ENCODE measurements at places on chromosomes 6 and 20.
A peak's percentile ranks its signal among the peaks of the same experiment; 100 is the strongest.

DNA sequence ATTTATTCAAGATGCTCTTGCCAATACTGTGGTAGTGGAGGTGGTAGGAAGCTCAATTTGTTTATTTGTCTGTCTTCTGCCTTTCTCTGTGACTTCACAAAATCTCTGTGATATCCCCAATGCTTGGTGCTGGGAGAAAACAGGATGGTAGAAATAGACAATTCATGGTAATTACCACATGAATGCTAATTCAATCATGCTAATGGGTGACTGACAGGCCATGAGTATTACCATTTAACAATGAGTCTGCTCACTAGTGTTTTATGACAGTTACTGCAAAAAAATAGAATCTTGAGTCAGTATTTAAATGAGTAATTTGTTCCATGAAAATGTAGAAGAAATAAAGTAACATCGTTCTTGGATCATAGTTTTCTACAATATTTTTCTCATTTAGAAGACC lies 52.3 kb upstream of the FABP7 start:
- no peak for DNase-seq

- no peak for DNase-seq
Observed at GRCh38 chr6:112342511-112342910, 4.6 kb upstream of the RFPL4B start.

- no peak for DNase-seq
Observed at GRCh38 chr20:976033-976432, 26.1 kb downstream of the RSPO4 start.

GRCh38 chr6:49264909-49265308 lies 198.1 kb downstream of the MMUT start:
- DNase-seq = peak; percentile 20

- DNase-seq = no peak
Observed at GRCh38 chr6:34616227-34616585, 60.1 kb upstream of the SPDEF start.

GRCh38 chr6:150940941-150941340 lies 75.4 kb downstream of the MTHFD1L start:
- DNase-seq = no peak

DNA sequence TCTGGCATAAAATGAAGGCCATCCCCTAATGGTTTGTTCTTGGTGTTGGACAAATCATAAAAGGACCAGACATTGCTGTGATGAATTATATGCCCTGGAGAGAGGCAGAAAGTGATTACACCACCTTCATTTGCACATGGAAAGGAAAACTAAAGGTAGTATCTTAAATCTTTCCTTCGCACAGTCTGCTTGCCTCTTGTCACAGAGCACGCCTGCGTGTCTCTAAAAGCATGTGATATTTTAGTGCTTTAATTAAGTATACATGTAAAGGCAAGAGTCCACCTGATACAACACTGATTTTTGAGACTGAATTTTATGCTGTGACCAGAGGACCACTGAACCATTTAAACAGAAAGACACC lies 28.8 kb upstream of the PLAGL1 start:
- DNase-seq = no peak

GRCh38 chr6:139531148-139532115 lies 157.0 kb upstream of the CITED2 start:
- DNase-seq = no peak

GRCh38 chr6:72966628-72967280 lies 258.5 kb downstream of the KHDC1L start:
- no peak for DNase-seq

- no peak for DNase-seq
Observed at GRCh38 chr6:120675886-120676285, 658.4 kb downstream of the TBC1D32 start.

GRCh38 chr6:119313937-119314884 lies 35.4 kb downstream of the MAN1A1 start:
- DNase-seq = no peak

DNA sequence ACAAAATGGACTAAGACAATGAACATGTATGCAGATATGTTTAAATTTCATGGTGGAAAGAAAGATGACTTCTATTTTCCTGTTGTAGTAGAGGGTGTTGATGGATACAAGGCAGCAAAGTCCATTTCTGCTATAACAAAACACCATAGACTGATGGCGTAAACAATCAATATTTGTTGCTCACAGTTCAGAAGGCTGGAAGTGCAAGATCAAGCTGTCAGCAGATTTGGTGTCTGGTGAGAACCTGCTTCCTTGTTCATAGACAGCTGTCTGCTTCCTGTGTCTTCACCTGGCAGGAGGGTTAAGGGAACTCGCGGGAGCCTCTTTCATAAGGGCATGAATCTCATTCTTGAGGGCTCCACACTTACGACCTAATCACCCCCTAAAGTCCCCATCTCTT lies 83.0 kb upstream of the ELOVL5 start:
- no peak for DNase-seq

GRCh38 chr20:2408111-2408510 lies 27.4 kb downstream of the TGM6 start:
- no peak for DNase-seq

- DNase-seq = no peak
Observed at GRCh38 chr6:20204512-20204894, 7.8 kb downstream of the MBOAT1 start.

DNA sequence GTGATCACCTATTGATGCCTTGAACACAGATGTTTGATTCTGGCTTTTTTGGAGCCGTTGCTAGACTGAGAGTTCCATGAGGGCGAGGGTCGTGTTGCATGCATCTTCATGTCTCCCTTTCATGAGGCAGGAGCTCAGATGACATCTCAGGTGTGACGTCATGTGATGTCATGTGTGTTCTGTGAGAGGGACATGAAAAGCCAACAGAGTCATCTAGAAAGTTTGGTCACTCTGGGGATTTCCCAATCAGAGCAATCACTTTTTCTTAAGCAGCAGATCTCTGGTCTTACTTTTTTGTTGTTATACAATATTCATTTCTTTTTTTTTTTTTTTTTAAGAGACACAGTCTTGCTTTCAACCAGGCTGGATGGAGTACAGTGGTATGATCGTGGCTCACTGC lies 411.8 kb downstream of the PREX1 start:
- no peak for DNase-seq

DNA sequence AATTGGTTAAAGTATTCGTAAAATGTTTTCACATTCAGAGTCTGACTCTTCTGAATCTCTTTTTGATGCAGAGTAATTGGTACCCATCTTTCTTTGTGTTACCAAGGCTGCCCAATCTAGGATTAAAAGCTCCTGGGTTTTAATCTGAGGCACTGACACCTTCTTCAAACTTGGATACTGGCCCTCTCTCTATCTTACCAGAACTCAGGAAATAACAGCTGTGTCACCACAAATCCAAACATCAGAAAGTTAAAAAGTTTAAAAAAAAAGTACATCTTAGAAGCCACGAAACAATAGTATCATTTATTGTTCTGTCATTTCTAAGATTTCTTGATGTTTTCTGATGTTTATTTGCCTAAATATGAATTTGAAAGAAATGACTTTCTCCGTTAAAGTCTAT lies 255.5 kb upstream of the RUNX2 start:
- DNase-seq = no peak

GRCh38 chr6:7671076-7671475 lies 54.8 kb upstream of the BMP6 start:
- DNase-seq = no peak

DNA sequence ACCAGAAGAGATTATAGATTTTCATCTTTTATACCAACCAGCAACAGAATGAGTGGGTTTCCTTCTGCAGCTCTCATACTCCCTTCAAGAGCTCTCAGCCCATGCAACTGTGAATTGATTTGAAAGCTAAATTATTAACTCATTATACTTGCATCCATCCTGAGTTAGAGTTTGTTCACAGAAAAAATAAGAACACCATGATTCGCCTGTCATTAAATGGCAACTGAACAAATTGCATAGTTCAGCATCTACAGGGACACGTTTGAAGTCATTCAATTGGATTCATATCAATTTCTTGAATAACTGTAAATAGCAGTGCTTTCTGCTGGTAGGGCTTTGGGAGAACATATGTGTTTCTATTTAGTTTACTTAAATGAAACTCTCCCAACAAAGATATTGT lies 65.7 kb downstream of the NKAIN2 start:
- DNase-seq = no peak

- no peak for DNase-seq
Observed at GRCh38 chr6:129818251-129818650, 42.9 kb downstream of the TMEM244 start.

DNA sequence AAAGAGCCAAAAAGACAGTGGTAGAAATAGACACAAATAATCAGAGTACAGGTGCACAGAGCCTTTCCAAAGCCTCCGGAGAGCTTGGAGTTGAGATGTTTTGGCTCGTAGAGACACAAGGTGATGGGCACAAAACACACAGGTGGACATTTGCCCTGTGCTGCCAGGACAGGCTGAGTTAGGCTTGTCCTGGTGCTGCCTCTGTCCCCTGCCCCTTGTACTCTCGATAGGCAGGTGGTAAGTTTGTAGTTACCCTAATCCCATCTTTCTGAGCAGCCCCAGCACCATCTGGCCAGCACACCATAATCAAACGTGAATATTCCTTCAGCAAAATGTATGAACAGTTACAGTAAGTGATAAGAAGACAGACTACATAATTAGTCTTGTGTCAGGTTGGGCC lies 95.5 kb downstream of the FOXC1 start:
- DNase-seq = no peak

GRCh38 chr6:151524059-151524458 lies 30.2 kb downstream of the CCDC170 start:
- DNase-seq = no peak

DNA sequence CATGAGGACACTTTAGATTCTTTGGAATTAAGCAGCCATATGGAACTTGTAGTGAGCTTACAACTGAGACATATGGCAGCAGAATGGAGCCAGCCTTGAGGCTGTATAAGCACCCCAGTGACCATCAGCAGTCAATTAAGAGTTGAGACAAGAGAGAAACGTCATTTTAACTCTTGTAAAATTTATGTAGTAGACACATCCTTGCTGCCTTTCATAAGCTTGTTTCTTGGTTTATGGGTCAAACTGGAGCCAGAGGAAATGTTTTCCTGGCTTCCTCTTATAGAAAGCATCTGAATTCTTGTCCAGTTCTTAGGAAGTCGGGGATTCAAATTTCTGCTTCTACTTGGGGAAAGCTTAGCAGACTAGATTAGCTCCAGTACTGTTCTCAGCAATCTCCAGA lies 745.1 kb upstream of the MARCKS start:
- DNase-seq = no peak

- DNase-seq = no peak
Observed at GRCh38 chr6:41767112-41767833, 12.4 kb downstream of the FRS3 start.

GRCh38 chr20:11849270-11849915 lies 68.3 kb upstream of the BTBD3 start:
- no peak for DNase-seq

- DNase-seq = no peak
Observed at GRCh38 chr6:128256095-128256494, 264.3 kb downstream of the PTPRK start.

DNA sequence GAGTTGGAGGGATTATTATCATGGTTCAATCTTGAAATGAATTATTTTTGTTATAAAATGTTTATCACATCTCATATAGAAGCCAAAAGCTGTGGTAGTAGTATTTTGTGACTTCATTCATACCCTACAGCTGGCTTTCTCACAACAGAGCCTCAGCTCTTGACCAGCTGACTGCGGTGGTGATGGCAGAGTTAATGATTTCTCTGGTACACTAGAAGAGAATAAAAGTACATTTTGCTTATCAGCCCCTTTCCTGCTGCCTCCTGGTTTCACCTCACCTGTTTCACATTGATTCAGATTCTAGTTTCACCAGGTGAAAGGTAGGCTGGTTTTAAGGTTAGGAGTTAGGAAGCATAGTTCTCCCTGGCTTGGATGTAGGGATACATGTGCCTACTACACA lies 55.7 kb downstream of the AFG1L start:
- DNase-seq = no peak

GRCh38 chr6:104212977-104213668 lies 646.6 kb downstream of the HACE1 start:
- DNase-seq = no peak

- DNase-seq = peak; percentile 76
Observed at GRCh38 chr6:136403110-136403980, 113.7 kb upstream of the BCLAF1 start.

GRCh38 chr6:85551264-85551663 lies 42.4 kb downstream of the SNX14 start:
- DNase-seq = no peak

DNA sequence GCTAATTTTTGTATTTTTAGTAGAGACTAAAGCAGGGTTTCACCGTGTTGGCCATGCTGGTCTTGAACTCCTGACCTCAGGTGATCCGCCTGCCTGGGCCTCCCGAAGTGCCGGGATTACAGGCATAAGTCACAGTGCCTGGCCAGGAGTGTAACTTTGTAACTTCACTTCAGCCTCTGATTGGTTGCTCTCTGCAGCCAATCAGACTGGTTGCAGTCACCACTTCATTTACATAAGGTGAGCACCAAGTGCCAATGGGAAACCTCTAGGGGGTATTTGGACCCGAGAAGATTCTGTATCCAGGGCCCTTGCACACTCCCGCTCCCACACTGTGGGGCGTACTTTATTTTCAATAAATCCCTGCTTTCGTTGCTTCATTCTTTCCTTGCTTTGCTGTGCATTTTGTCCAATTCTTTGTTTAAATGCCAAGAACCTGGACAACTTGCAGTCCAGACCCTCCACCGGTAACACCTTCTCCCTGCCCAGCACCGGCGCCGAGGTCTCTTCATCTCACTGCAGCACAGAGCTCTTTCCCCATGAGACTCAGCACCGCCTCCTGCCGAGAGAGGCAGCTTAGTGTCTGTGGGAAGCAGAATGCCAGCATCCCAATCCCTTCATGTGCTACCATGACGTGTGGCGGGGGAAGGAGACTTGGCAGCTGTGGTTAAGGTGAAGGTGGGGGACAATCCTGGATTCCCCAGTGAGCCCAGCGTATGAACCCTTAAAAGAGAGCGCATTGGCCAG lies 14.0 kb upstream of the MRGBP start:
- no peak for DNase-seq

DNA sequence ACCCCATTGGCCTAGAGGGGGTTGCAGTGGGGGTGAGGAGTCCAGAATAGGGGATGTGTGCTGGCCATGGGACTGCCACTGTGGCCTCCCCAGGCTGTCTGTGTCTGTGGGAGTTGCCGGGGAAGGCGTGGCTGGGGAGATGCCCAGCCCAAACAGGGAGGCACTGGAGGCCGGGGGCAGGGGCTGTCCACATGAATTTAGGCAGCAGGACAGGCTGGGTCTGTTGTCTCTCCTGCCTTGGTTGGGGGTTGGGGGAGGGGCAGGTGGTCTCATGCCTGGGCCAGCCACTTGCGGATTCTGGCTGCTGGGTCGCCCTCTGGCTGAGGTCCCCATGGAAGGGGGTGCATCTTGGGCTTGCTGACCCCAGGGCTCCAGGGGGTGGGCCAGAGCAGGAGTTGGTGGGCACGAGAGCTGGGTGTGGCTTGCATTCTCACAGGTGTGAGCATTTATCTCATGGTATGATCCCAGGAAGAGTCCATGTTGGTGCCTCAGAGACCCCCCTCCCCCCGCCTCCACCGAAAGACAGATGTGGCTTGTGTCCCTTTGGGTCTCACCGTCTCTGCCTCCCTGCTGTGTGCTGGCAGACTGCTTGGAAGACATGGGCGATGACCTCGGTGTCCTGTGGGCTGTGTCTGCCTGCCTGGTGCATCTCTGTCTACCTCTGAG lies 4.0 kb downstream of the SOX18 start:
- no peak for DNase-seq

- DNase-seq = no peak
Observed at GRCh38 chr6:101118136-101118396, 236.9 kb upstream of the ASCC3 start.

Measured in urothelium cell line (cell line).